ENCODE measurements at places on chromosomes 4 and X.

- no peak for DNase-seq
Observed at GRCh38 chrX:132059973-132060540, 37.0 kb downstream of the STK26 start.

DNA sequence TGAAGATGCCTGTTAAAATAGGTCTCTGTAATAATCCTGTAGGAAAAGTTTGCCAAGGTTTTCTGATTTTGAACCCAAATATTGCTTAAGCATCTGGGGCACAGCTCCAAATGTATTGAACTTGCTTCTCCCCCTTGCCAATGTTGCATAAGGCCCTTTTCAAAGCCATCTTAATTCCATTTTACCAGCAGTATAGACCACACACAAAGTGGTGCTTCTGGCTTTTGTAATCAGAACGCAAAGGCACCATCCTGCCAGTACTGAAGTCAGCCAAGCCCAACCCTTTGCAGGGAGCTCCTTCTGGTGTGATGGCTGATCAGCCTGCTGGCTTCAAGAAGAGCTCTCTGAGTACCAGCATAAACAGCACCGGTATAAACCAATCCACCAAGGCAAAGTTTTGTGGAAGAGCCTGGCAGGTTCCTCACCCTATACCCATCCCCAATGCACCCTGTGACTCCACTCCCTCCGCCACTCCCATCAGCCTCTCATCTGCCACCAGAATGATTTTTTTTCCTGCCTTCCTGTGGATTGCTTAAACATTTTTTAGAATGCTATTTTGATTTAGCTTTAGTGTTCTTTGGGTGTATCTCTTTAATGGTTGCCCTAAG lies 39.2 kb upstream of the USP9X start:
- peak; percentile 73 for DNase-seq

DNA sequence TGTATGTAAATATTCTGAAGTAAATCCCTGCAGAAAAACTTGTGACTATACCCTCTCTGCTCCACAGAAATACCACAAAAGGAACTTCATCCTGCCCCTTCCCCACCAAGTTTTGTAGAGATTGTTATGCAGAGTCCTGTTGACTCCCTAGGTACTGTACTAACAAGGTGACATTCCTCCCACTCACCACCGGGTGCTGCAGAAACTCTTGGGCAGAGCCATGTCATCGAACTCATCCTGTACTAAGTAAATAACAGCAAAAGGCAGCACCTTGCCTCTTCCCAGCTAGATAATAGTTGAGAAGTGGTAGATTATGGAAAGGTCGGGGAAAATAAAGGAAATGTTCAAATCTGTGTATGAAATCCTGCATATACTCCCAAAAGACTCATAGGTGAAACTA lies 233.3 kb downstream of the STPG2 start:
- no peak for DNase-seq

- DNase-seq = no peak
Observed at GRCh38 chr4:86815653-86816052, 33.5 kb downstream of the SLC10A6 start.

GRCh38 chr4:23680671-23681518 lies 209.0 kb downstream of the PPARGC1A start:
- no peak for DNase-seq

- no peak for DNase-seq
Observed at GRCh38 chr4:65482410-65482809, 187.9 kb downstream of the EPHA5 start.

DNA sequence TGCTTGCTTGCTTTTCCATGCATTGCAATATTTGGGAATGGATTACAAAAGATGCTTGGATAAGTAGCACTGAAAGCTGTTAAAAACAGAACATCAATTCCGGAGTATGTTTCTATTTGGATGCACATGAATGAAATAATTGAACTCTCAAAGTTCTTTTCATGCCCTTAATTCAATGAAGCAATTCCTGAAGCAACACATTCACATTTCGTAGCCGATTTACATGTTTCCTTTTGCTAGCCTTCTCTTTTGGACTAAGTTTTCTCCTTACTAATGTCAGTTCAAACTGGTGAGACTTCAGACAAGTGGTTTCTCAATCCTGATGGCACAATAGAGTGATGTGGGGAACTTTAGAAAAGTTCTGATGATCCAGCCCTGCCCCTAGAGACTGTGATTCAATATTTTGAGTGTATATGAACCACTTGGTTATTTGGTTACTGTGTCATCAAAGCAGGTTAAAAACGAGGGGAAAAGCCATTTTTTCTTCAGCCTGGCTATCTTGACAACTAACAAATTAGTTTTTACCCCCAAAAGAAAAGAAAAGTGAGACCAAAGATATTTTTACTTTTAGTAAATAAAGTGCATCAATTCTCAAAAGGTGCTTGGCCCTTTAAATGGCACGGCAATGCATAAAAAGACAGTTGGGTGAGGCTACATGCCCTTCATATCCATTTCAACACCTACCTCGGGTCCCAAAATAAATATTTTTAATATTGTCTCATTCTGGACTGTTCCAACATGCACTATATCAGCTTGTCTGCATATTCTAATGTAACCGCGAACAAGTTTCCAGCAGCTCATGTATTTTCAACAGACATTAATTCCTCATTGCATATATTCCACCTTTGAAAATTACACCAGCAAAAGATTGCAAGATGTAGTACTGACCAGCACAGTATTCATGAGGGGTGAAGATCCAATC lies 90.1 kb upstream of the RPL34 start:
- no peak for DNase-seq

- DNase-seq = no peak
Observed at GRCh38 chr4:184451726-184452125, 22.6 kb downstream of the IRF2 start.

- no peak for DNase-seq
Observed at GRCh38 chrX:39601231-39602177, 496.3 kb downstream of the BCOR start.

GRCh38 chr4:2042204-2042946 lies 16.8 kb upstream of the NAT8L start:
- no peak for DNase-seq

GRCh38 chr4:184807256-184807655 lies 18.5 kb downstream of the ACSL1 start:
- DNase-seq = no peak

GRCh38 chrX:153776120-153776599 lies 4.7 kb upstream of the SRPK3 start:
- no peak for DNase-seq

DNA sequence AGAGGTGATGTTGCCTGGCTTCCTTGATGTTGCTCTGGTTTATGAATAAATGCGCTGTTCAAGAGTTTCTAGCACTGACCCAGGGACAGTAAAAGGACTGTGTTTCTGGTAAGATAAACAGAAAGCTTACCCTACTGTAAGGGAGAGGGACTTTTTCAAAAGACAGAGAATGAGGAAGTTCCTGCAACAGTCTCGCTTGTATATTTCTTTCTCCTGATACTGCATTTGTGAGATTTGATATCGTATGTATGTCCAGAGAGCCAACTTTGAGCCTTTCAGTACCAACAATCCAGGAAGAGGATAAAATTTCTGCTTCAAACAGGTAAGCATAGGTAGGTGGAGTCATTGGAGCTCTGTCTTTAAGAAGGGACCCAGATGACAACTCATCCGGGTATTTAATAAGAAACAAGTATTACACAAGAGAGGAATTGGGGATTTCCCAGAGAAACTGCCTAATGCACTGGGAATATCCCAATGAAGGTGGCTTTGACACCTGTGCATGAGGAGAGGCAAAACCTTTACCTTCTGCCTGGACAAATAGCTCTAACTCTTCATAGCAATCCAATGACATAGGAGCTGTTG lies 773 bp downstream of the DAPP1 start:
- DNase-seq = no peak

GRCh38 chr4:10983268-10983667 lies 298.7 kb upstream of the CLNK start:
- DNase-seq = no peak

- no peak for DNase-seq
Observed at GRCh38 chrX:23616361-23616760, 50.9 kb upstream of the PRDX4 start.

DNA sequence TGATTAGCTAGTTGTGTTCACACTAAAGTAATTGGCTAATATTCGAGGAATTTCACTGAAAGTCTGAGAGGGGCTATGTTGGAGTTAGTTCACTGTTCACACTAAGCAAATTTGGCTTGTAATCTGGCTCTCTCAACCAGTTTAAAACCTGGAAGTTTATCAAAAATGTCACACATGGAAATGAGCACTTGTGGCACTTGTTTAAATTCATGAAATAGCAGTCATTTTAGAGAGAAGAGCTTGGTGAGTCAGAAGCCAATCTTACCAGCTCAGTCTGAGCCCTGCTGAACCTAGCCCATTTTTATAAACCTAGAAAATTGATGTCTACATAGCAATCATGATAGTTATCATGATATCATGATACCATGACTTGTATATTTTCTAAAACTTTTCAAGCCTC lies 90.7 kb upstream of the JADE1 start:
- DNase-seq = no peak

DNA sequence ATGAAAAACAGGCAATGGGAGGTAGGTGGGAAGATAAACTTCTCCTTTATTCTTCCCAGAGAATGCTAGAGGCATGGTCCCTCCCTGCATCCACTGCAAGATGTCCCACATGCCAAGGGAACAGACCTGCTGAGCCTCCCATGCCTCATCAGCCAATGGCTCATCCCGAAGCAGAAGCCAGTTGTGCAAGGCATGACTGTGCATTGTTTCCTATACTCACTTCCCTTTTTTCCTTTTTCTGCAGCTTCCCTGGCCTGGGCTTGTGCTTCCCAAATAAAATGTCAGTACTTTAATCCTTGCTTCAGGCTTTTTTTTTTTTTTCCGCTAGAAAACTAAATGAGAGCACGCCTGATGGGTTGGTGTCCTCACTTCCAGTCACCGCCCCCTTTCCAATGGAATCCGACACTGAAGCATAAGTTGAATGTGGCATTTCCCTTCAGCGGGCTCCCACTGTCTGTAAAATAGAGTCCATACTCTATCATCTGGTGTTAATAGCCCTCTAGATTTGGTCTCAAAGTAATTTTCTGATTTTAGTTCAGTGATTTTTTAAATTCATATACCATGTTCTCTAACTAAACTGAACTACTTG lies 239.0 kb upstream of the JADE1 start:
- peak; percentile 83 for DNase-seq

GRCh38 chr4:140710908-140711622 lies 45.1 kb downstream of the TBC1D9 start:
- no peak for DNase-seq

GRCh38 chrX:37685381-37686359 lies at the start of gene XK:
Gene XK (plus strand): TSS chrX:37685791. CDS start chrX:37685962, 171 bp downstream.
- peak; percentile 76 for DNase-seq

- no peak for DNase-seq
Observed at GRCh38 chrX:39819921-39820849, 277.6 kb downstream of the BCOR start.

DNA sequence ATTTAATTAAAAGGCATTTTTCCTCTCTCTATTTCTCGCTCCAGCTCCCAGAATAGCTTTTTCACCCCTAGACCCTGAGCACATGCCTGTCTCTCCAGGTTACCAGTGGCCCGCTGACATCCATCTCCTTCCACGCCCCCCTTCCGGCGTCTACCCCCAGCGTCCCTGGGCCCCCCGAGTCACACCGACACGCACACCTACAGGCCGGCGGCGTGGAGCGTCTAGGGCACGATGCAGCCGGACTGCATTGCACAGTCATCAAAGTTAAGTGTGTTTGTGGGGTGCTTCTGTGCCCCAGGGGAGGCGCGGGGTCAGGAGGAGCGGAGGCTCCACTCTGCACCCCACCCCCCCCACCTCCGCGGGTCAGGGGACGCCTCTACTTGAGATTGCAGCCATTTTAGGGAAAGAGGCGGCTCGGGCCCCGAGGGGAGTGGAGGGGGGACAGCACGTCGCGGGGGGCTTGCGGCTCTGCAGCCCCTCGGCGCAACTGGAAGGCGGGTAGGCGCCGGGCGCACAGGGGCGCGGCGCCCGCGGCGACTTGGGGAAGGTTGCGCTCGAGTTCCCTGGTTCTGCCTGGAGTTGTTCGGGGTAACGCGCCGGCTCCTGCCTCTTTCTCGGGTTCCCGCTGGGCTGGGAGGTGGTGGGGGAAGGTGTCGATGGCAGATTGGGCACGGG lies 112.7 kb downstream of the DHX15 start:
- DNase-seq = peak; percentile 71

GRCh38 chr4:57763070-57763469 lies 652.9 kb upstream of the IGFBP7 start:
- no peak for DNase-seq

- no peak for DNase-seq
Observed at GRCh38 chr4:76729980-76730379, 168.0 kb downstream of the SOWAHB start.

DNA sequence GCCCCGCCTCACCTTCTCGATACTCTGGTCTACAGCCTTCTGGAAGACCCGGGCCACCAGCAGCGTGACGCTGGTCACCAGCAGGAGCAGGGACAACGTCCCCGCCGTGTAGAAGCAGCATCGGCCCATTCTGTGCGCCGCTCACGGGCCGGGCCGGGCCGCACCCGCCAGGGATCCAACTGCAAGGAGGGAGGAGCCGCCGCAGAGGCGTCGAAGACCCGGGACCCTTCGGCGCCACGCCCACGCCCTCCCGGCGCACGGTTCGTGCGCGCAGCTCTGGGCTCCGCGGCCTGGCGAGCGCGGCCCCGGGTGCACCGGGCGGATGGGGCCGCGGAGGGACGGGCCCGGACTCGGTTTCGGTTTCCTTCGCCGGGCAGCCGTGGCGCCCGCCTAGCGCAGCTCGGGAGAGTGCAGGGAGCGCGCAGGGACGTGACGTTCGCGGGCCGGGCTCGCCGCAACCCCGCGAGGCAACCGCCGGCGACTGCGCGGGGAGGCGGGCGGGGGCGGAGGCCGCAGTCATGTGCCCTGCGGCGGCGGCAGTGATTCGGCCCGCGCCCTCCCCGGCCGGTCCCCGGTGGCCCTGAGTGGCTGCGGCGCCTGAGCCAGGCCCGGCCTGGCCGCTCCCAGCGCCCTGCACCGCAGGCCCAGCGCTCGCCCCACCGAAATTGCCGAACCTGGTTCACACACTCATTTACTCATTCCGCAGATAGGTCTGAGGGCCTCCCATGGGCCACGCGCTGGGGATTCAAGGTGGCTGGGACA lies at the start of gene SCARB2:
Gene SCARB2, minus strand, starts transcription at position 410 of the 762 bp plus-strand sequence. Its CDS starts 281 bp downstream, at position 129.
- peak; percentile 95 for DNase-seq

GRCh38 chrX:31445542-31445941 lies 373.7 kb upstream of the FTHL17 start:
- no peak for DNase-seq

DNA sequence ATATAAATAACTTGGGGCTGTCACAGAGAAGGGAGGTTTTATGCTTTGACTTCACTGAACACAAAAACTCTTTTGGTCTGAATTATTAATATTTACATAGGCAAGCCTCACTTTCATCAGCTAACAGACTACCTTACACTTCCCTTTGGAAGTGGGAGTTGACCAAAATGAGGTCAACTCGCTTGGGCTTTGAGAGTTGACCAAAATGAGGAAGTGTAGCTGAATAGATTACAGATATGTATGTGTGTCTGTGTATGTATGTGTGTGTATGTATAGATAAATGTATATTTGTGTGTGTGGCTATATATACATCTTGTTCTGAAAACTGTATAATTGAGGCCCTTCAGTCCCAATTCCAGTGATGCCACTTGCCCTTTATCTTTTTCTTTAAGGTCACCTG lies 113.3 kb upstream of the IL13RA1 start:
- DNase-seq = no peak

Data from sigmoid colon (tissue), 7 donors.